ENCODE measurements at places on chromosomes 7 and 10.

- H3K4me1 ChIP-seq: no peaks in the 10 kb centered on the region
- no peak overlapping the region for H3K4me3 ChIP-seq
- no peak for DNase-seq
- no peaks in the 10 kb centered on the region for H3K36me3 ChIP-seq
Observed at GRCh38 chr7:135822376-135822775, 73.8 kb upstream of the FAM180A start.

- no peak overlapping the region for H3K27ac ChIP-seq
- no peaks in the 10 kb centered on the region for H3K36me3 ChIP-seq
- no peaks in the 10 kb centered on the region for H3K27me3 ChIP-seq
- no peak for DNase-seq
- no peak overlapping the region for H3K4me3 ChIP-seq
Observed at GRCh38 chr7:144404946-144405345, 1.5 kb upstream of the NOBOX start.

GRCh38 chr7:139361523-139361922 is 1.8 kb downstream of the LUC7L2 start:
- H3K36me3 ChIP-seq: no peaks in the 10 kb centered on the region
- H3K27ac ChIP-seq: peak overlapping the region; percentile 99
- peaks cover 22% of the 10 kb centered on the region for H3K4me1 ChIP-seq

DNA sequence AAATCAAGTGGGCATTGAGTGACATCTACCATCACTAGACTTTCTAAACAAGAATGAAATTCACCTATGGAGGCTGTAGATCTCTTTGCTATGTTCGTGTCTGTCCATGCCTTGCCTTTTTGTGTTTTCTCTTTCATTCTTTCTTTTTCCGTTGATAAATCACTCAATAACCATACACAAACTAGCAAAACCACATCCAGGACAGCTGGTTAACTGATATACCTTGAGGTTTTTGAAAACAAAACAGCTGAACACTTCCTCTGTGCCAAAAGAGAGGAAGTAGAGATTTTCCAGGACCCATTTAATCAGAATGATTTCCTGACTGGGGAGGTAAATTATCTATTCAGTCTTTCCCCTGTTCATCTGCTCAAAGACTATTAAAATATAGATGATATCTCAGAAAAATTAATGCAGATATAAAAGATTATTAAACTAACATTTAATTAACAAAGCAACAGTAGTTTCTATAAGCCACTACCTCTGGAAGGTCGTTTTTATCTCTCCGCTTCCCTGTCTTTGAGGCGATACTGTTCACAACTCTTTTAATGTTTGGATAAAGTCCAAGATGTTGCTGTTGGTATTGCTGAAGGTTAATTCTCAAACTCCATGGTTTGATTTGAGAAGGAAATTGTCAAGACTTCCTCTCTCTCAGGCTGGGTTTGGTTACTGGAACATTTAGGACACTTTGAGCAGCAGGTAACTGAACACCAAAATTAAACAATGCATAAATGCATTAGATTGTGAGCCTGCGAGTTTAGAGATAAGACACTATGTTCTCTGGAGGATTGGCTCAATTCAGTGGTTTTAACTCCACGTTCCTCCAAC is 24.4 kb upstream of the C10orf67 start:
- H3K4me1 ChIP-seq: no peaks in the 10 kb centered on the region
- no peak overlapping the region for H3K4me3 ChIP-seq
- no peak overlapping the region for H3K27ac ChIP-seq
- DNase-seq: no peak
- no peaks in the 10 kb centered on the region for H3K36me3 ChIP-seq

- no peak overlapping the region for H3K27ac ChIP-seq
- no peaks in the 10 kb centered on the region for H3K36me3 ChIP-seq
- H3K4me3 ChIP-seq: no peak overlapping the region
- H3K4me1 ChIP-seq: peaks cover 54% of the 10 kb centered on the region
Observed at GRCh38 chr10:50381642-50382041, 130.3 kb upstream of the ASAH2 start.
